ENCODE measurements at places on chromosomes 5 and 9.

- DNase-seq, result no peak
Observed at GRCh38 chr5:93598091-93599000, 15.3 kb downstream of the NR2F1 start.

- DNase-seq, result no peak
Observed at GRCh38 chr5:150036513-150036912, 36.0 kb downstream of the HMGXB3 start.

DNA sequence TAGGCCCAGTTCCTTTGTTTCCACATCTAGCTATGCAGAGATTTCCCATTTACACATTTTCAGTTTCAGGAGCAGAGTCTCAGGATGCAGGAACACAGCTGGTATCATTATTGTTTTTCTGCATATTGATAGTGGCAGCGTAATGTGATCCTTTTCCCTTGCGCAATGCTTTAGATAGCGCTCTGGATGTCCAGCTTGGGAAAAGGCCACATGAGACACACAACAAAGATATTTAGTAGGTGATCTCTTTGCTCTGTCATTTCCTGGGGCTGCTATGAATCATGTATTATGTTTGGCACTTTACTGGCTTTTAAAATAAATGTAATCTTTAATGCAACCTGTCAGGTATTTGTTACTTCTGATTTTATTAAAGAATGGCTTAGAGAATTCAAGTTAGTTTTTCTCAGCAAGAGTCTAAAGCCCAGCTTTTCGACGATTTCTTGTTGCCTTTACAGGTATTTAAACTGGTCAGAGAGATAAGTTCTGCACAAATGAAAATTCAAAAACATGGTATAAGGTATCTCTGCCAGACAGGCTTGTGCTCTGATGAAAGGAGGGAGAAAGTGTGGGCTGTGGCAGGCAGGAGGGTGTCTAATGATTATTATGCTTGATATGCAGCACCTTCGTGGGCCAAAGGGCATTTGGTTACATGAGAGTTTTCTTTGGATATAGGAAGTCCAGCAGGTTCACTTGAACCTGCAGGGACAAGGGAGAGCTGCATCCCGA is 42.2 kb downstream of the PTTG1 start:
- DNase-seq, result no peak

- DNase-seq, result no peak
Observed at GRCh38 chr9:105158898-105159297, 85.6 kb upstream of the SLC44A1 start.

DNA sequence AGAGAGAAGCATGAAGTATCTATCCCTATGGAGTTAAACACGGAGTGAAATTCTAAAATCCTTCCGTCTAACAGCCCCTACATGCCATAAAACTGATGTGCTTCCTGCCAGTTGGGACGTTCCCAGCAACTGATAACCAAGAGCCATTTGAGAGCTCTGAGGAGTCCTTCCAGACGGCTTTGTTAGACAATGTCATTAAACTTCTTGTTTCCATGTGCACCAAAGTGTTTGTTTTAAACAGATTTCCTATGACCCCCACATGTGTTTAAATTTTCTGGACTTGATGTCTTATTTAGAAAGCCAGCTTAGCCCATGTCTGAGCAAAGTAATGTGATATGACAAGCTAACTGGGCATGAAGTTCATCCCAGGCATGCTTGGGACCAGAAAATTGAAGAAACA is 57.2 kb upstream of the LPAR1 start:
- no peak for DNase-seq

DNA sequence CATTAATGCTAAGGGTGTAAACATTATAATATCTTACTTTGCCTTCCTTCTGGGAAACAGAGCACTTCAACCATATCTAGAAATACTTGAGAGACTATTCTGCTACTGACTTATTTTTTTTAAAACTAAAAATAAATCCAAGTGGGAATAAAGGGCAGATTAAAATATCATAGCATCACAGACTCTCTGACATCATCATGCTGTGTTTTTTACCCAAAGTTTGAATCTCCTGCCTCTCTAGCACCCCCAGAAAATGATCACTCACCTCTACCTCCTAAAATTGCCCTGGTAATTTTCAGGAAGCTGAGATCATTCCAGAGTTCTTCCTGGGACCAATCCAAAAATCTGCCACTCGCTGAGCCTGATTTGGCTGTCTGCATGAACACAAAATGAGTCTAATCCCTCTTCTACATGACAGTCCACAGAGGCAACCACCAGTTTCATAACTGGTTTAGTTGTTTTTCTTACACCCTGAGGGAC is 813.8 kb upstream of the DMAC1 start:
- DNase-seq, result no peak

GRCh38 chr5:164431634-164432304 is 926.4 kb downstream of the MAT2B start:
- DNase-seq, result no peak

DNA sequence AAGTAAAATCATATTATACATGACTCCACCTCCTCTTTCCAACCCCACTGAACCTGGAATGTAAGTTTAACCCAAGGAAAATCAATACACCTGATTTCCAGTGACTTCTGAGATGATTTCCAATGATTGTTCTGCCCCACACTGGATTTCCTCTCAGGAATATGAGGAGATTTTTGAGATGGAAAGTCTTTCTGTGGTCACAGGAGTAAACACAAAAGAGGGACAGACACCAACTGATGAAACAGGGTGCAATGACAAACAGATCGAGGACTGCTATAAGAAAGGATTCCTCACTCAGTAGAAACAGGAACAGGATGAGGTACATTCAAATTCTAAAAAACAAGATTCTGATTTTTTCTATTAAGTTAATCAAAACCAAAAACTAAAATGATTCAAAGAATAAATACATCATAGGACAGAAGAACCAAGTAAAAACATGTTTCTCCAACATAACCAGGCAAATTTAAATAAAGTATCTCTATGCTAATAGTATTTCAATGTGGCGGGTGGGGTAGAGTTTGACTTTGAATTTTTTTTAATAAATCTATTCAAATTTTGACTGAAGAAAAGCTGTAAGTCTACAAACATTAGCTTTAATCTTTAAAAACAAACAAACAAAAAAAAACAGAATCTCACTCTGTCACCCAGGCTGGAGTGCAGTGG is 42.1 kb downstream of the DTWD2 start:
- no peak for DNase-seq

DNA sequence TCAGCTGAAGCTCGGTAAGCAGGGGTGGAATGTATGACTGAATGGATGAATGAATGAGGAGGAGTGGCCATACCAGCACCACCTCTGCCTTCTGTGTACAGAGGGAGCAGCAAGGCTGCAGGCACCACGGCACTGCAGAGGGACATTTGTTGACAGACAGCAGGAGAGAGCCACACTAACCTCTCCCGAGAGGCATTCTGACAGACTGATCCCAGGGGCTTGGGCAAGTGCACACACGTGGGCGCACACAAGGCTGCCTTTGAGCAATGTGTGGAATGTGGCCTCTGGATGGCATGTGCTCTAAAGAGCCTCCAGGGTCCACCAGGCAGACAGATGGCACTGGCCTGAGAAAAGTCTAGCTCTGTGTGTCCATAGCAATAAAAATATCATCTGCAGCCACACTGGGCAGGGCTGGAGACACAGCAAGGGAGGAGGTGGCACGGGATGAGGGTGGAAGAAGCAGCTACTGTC is 111.8 kb downstream of the ACTL7B start:
- DNase-seq, result no peak

DNA sequence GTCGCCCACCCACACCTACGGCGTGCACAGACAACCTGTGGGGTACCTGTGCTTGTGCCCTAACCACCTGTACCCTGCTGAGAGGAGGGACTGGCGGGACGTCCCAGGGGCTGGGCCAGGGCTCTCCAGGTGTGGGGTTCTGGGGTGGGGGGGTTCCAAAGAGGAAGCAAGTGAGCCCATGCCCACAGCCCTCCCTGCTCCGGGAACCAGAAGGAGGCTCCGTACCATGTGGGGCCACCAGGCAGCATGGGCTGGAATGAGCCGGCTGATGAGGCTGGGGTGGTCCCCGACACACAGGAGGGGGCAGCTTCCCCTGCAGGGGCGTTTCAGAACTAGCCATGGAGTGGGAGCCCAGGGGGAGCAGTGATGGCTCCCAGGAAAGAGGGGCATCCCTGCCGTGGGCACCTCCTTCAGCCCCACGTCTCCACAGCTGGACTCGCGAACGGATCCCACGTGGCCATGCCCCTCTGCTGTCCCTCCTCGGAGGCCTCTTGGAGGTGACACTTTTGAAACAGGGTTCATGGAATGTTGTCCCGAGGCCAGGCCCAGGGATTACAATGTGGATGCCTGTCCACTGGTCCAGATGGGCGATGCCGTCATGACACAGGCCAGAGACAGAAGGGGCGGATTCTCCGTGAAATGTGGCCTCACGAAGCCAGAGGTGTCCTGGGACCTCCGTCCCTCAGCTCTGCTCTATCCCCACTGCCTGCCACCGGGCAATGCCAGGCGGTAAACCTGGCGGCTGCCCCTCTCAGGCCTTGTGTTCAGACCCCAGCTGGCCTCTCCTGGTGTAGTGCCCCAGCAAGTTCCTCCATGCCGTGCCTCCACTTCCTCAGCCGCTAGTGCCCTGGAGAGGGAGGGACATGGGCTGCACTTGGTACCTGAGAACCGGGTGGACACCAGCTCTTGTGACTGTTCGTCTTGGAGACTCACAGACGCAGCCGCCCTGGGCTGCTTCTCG is 33.6 kb upstream of the IRX4 start:
- no peak for DNase-seq

GRCh38 chr9:129143031-129143927 is 32.1 kb downstream of the PTPA start:
- peak; percentile 77 for DNase-seq
